Memory B cell (primary cell): ENCODE measurements at places on chromosomes 16 and 17.

- DNase-seq, result no peak
Observed at GRCh38 chr17:45070809-45071208, 9.7 kb downstream of the NMT1 start.

- DNase-seq, result no peak
Observed at GRCh38 chr17:77893144-77894044, 65.1 kb upstream of the TNRC6C start.

DNA sequence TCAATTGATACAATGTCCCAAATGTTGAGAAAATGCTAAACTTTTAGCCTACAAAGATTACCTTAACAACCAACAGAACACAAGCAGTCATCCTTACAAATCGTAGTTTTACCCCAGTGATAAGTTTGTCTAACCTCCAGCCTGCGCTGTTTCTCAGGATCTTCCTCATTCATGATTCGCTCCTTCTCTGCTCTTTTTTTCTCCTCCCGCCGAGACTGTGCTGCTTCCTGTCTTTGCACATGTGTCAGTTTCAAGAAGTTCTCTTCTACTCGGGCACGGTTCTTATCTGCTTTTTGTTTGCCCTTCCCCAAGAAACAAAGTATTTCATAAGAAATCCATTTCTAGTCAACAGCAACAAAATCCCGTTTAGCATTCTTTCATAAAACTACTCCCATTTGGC is 10.2 kb upstream of the STRADA start:
- DNase-seq, result no peak

DNA sequence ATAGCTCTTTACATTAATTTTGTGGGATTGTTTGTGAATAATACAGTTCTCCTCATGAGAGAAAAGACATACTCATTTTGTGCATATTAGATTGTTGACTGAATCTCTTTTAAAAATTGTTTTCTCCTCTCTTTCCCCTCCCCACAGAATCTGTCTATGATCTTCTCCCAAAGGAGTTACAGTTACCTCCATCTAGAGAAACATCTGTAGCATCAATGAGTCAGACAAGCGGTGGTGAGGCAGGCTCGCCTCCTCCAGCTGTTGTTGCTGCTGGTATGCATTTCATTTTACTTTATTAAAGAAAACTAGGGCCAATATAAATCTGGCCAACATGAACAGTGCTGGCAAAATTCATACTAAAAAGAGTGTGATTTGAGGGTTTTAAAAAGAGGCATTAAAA is 60.5 kb downstream of the NFAT5 start:
- no peak for DNase-seq

DNA sequence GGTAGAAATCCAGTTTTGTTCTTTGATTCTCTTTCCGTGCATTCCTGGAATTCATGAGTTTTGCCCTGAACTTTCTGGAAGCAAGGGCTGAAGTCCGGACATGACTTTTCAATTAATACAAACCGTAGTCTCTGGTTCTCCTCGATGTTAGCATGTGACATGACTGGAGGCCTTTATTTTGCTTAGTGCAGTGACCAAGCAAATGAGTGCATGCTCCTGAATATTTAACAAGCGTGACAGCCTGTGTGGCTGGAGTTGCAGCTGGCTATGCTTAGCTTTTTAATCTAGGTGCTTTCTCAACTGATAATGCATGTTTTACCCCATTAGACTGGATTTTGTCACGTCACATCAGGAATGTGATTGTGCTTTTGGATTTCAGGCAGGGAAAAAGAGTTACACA is 302.1 kb downstream of the MAP2K6 start:
- DNase-seq, result no peak

GRCh38 chr16:72023962-72024361 is 15.4 kb downstream of the DHODH start:
- DNase-seq, result no peak

DNA sequence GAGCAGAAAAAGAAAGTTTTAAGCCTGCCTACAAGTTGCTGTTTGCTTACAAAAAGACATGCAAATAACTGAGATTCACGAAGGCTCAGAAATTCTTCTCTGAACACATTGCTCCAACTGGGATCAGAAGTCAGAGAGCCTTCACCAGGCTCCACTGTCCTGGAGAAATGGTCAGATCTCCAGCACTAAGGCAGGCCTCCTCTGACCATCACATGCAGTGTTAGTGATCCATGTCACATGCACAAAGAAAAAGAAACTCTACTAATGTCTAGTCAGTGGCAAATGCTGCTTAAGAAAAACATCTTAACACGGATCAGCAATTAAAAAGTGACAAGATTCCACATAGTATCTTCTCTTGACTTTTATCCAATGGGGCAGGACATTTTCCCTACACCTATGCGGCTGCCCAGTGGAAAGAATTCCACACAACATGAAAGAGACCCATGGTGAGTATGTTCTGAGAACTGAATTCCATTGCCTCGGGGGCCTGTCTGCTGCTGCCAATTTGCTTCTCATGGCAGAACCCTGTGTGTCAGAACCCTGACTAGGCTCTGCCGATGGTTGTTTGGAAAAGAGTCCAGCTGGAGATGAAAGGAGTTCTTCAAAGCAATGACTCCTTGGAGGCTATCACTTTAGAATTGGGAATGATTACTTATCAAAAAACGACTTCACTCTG is 96.6 kb downstream of the HIC1 start:
- DNase-seq, result no peak

- DNase-seq, result no peak
Observed at GRCh38 chr16:57637424-57637823, 9.0 kb downstream of the ADGRG1 start.

- DNase-seq, result no peak
Observed at GRCh38 chr16:67397812-67398545, 4.7 kb upstream of the TPPP3 start.

DNA sequence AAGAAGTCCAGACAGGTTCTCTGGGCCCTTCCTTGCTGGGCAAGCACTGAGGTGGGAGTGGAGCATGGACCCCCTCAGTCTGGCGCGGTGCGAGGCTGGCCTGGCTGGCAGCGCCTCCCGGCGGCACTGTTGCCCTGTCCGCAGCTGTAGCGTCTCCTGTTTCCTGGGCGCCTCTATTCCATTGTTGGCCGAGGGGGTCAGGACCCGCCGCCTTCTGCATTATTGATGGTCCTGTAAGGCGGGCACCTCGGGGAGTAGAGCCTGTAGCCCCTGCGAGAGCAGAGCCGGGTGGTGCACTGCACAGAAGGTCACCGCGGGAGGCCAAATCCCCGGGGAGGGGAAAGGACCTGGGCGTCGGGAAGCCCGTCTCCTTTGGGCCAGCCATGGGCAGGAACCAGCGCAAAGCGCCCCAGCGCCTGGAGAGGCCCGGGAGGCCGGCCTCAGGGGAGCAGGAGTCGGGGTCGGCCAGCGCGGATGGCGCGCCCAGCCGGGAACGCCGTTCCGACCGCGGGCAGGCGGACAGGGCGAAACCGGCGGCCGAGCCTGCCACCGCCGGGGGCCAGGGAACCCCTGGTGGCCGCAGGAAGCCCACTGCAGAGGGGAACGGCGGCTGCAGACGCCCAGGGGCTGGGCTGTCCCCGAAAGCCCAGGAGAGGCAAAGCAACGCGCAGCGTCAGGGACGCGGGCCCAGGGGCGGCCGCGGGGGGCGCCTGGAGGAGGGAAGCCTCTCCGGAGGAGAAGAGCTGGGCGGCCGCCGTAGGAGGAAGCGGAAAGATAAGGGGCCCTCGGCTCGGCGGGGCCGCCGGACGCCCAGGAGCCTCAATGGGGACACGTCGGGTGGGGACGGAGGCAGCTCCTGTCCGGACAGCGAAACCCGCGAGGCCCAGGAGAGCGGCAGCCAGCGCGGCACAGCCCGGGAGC is at the start of gene MYO15B:
MYO15B (plus strand) TSS at position 126 of the 921 bp plus-strand sequence; CDS start at position 384, 258 bp downstream.
- peak; percentile 56 for DNase-seq

DNA sequence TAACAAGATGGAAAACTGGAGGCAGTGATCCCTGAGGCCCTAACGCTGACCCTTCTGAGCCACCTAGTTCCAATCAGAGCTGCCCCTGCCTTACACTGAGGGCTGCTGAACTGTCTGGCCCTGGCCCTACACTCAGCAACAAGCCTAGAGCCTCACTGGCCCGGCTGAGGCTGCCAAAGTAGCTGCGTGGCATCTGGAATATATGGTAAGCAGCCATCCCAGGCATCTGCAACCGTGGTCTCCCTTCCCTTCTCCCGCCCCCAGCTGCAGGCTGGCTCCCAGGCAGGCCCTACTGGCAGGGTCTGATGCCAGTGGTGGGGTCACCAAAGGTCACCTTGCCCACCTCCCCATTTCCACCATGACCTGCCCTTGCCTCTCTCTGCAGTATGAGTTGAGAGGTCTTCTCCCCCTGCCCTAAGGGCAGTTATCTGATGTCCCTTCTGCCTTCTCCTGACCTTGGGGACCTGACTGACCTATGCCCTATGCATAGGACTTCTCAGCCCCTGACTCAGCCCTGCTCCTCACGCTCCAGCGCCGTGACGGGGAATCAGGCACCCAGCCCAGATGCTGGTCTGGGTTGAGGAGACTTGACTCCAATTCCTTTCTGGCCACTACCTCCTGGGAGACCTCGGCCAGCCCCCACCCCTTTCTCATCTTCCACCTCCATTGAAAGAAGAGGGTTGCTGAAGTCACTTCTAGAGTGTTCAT is 45.3 kb downstream of the CPNE2 start:
- DNase-seq, result no peak
